NCI-H187 (cell line): ENCODE measurements at places on chromosomes 11 and 22.
A peak's percentile ranks its signal among the peaks of the same experiment; 100 is the strongest.

DNA sequence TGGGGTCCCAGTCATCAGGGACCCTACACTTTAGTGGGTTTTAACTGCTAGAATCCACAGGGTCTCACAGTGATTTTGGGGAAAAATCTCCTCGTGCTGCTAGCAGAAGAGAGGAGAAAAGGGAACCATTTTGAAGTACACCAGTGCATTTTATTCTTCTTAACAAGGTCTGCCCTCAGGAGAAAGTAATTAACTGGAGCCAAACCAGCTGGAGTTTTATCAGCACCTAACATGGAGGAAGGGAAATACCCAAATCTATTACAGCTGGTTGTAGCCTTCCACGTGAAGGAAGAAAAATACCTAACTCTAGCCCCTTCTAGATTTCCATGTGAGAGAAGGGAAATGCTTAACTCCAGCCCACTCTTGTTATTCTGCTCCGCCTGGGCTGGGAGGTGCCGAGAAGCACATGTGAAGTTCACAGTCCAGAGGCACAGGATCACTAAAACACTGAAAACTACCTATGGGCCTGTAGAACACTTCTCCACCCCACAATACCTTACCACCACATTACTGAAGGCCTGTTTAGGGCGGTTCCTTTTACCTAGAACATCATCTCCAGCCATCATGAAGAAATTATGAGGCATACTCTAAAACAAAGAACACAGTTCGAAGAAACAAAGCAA is 31.3 kb upstream of the TEAD1 start:
- no peak for DNase-seq

- DNase-seq: no peak
Observed at GRCh38 chr11:47889714-47890441, 41.7 kb upstream of the NUP160 start.

- DNase-seq: no peak
Observed at GRCh38 chr22:34760276-34761008, 305.5 kb upstream of the ISX start.

- DNase-seq: no peak
Observed at GRCh38 chr11:104841185-104841584, 57.1 kb downstream of the CASP12 start.

DNA sequence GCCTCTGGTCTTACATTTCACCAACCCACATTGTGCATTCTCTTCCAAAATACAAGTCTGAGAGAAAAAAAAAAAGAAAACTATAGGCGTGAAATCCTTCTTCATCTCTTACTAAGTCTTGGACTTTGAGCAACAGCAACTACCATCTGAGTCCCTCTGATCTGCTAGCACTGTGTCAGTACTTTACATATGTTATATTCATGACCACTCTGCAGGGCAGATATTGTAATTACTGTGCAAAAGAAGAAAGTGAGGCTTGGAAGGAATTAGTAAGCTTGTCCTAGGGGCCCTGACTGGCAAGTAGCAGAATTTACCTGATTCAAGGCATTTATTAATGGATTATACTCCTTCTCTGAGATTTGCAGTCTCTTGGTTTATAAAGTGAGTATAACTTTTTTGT is 52.7 kb upstream of the EED start:
- no peak for DNase-seq

DNA sequence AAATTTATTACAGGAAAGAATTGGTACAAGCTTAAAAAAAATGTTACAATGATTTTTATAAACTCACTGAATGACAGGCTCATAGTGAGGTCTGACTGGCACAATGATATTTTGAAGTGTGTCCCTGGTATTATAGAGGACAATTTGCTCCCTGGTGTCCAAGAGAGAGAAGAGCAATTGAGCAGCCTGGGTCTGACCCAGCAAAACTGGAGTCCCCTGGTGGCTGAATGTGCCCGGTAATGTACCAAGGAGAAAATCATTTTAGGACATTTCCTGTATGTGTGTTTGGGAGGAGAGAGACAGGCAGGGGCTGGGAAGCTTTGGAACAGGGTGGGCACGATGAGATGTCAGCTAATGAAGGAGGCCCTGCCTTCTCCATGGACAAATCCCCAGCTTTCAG is 125.3 kb downstream of the APOL5 start:
- DNase-seq: no peak

GRCh38 chr11:96990914-96991313 is 601.1 kb downstream of the JRKL start:
- no peak for DNase-seq

DNA sequence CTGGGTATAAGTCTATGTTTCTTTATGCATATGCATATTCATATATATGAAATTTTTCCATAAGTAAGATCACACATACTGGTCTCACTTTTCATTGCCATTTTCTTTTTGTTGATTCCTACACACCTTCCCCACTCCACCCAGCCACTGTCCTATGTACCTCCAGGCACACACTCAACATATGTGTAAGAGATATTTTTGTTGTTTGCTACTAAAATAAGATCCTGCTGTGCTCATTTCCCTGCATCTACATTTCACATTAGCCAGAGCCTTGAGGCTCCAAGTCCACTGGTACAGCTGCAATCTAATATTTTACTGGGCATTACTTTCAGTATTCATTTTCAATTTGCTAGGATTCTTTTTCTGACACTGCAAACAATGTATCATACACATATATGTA is 8.1 kb upstream of the KRTAP5-10 start:
- DNase-seq: no peak

- no peak for DNase-seq
Observed at GRCh38 chr22:45511847-45512261, 9.2 kb downstream of the FBLN1 start.

DNA sequence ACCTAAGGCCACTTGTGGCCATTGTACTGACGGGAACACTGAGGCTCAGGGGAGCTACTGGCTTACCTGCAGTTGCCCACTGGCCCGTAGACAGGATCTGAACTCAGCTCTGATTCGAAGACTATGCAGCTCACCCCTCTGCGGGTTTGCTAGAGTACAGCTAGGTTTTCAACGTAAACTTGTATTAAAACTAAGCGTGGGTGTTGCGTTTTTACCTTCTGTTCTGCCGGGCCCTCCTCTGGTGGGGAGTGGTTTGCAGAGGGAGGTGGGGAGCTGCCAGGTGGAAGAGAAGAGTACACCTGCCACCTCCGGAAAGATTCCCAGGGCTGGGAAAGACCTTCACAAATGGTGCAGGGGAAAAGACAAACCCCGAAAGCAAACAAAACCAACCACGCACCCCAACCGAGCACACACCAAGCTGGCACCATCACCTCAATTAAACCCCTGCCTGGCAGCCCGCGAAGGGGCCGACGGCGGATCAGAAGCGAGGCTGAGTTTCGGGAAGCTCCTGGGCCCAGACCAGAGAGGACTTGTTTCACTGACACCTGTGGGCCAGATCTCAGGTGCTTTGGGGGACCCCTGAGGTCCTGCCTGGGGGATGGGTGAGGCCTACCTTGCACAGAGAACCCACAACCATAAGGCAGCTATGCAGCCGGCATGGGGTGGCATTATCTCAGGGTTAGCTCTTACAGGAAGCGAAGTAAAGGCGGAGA is 37.7 kb downstream of the SHISAL1 start:
- no peak for DNase-seq

DNA sequence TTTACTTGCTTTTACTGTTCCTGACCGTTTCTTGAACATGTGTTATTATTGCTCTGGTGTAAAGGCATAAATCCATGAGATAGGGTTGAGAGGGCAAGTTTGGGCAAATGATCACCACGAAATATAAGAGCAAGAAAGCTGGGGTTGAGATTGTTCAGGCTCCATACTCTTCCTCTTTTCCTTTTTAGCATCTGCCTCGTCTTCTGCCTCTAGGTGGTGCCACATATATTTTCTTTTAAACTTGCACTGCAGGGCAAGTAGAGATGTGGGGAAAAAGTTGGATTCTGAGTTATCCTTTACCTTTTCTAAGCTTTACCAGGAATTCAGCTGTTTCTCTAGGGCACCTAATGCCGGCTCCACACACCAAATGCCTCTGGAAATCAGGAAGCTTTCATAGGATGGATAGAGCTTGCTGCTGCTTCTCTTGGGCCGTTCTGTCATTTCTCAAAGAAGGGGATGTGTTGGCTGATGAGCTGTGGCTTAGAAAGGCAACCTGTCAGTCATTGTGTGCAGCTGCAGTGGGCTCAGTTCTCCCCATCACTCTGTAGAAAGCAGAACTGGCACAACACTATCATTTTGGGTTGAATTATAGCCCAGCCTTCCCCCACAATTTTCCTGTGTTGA is 98.2 kb downstream of the LDLRAD3 start:
- DNase-seq: no peak

DNA sequence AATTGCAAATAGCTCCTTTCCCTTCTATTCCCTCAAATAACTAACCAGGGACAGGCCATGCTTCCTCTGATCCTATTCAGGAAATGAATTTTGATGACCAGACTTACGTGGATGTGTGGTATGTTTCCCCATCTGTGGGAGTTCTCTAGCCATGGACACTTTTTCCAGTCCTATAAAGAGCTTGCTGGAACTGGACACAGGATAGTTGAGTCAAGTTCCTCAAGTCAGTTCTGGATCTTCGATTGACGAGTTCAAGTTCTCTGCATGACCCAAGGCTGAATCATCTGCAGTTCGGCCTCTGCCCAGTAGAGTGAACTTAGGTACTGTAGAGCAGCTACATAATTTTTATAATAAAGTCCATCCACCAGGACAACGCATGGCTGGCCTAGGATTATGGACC is 52.7 kb upstream of the CCND1 start:
- no peak for DNase-seq

DNA sequence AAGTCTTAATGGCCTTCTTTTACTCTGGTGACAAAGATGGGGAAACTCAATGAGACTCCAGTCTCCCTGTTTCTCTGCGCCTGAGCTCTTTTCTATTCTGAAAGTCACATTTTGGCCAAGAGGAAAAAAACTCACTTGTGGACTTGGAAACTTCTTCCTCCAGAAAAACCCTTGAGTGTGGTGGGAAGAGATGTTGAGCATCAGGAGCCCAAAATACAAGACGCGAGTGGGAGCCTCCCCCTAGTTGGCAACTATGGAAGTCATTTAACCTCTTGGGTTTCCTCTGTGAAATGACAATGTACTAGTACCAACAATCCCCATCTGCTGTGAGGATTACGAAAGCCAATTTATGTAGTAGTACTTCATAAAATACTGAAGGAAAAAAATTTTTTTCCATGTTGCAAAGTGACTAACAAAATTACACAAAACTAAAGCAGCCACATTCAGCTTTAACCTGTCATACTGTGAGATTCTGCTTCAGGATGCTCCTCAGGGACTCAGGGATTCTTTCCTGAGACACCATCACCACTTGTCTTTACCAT is 524 bp upstream of the SLC25A17 start:
- no peak for DNase-seq

- DNase-seq: no peak
Observed at GRCh38 chr11:19766206-19766605, 53.6 kb downstream of the NAV2 start.

DNA sequence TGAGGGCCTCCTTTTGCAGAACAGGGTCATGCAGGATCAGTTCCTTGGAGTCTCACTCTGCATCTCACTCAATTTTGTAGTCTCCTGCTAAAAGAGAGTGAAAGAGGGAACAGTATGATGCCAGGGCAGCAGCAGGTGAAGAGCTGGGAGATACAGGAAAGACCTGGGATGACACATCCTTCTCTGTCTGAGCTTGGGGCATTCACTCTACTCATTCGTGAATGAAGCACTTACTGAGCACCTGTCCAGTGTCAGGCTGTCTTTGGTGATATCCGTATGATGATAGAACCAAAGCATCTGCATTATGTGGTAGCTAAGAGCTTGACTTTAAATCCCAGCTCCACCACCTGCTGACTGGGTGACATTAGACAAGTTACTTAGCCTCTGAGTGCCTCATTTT is 14.4 kb downstream of the SREBF2 start:
- DNase-seq: peak; percentile 26

DNA sequence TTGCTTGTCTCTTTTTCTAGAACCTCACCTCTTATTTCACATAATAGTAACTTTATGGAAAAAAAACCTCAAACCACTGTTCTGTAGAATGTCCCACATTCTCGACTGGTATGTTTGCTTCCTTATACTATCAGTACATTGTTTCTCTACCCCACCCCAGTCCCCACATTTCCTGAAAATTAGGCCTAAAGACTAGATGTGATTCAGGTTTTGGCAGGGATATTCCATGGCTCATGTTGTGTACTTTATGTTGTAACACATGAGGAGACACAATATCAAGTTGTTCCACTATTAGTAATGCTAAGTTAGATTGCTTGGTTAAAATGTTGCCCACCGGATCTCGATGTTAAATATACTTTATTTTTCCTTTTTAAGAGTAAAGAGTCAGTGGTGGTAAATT is 34.7 kb downstream of the DDIAS start:
- DNase-seq: no peak

GRCh38 chr11:59804061-59804460 is 6.5 kb downstream of the MRPL16 start:
- DNase-seq: no peak

- no peak for DNase-seq
Observed at GRCh38 chr11:69352715-69353319, 58.9 kb downstream of the MYEOV start.

DNA sequence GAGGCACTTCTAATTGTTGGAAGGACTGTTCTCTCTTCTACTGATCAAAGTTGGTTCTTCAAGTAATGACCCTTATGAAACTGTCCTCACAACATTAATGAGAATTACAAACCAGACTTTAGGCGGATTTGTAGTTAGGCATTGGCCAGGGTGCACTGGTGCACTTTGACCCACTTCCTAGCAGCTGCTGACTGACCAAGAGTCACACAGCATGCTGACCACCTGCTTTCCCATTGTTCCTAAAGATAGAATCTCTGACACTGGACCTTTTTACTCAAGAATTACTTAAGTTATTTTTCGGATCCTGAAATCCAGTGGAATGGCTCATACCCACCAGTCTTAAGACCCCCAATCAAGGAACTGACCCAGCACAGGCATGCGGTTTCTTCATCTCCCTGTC is 264.0 kb downstream of the ST3GAL4 start:
- DNase-seq: no peak

GRCh38 chr11:131064373-131064991 is 148.2 kb upstream of the SNX19 start:
- DNase-seq: peak; percentile 28

DNA sequence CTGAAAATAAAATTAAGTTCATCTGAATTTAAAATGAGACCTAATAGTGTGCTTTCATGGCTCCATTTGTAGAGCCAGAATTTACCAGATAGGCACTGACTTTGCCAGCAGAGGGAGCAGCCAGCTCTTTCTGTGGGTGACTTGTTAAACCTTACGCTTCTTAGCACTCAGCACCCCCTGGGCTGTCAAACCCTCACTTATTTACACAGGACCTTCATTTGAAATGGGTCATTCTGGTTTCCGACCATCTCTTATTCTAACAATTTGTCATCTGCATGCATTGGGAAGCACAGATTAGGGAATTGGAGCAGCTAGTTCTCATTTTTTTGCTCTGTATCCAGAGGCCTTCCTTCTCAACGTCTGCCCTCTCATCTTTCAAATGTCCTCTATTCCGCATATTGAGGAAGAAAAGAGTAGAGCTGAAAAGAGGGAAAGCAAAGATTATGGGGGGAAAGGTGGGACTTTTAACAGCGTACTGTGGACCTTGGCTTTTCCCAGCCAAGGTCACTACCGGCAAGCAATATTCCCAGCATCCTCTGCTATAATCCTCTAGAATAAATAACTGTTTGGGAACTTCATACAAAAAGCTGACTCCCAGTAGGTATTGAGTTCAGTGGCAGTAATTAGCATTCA is 3.1 kb downstream of the ASRGL1 start:
- DNase-seq: no peak
